ENCODE measurements at places on chromosomes 2 and 18.

DNA sequence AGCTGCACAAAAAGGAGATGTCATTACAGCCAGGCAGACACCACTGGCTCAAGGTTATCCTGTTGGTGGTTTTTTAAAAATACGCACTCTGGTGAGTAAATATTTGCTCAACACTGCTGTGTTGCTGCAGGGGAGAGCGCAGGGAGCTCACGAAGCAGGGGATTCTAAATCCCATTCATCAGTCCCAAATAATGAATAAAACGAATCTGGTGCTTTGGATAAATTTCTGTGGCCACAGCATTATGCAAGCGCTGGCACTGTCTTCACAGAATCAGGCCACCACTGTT is 256.2 kb downstream of the HDAC4 start:
- no peak for DNase-seq

DNA sequence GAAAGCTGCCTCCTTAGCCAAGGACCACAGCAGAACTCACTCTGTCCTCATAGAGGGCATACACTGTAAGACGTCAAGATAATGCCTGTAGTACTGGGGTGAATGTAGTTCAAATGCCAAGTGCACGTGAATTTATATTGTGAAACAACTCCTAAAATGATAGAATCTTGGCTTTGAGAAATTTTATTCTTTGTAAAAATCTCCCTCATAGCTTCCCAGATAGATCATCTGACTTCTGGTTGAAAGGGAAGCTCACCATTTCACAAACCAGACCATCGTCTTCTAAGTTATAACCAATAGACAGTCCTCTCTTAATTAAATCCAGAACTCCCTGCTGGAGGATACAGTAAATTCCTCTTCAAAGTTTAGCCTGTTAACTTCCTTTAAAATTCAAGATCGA is 110.9 kb upstream of the MSTN start:
- no peak for DNase-seq

- no peak for DNase-seq
Observed at GRCh38 chr2:118846953-118847761, at the start of gene EN1. Gene EN1, minus strand, starts transcription at chr2:118847648. Its CDS starts 481 bp downstream, at chr2:118847167.

DNA sequence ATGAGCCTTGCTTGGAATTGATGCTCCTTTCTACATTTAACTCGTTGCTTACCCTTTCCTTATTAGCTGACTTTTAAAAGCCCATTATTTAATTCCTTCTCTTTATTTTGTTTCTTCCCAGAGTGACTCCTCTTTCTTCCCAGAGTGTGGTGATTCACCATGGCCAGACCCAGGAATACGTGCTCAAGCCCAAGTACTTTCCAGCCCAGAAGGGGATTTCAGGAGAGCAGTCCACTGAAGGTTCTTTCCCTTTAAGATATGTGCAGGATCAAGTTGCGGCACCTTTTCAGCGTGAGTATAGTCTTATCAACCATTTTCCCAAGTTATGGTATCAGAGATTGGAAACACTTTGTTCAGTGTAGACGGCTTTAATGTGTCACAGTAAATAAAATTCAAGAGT is 163.7 kb downstream of the LTBP1 start:
- DNase-seq = no peak

GRCh38 chr18:62289047-62289446 is 36.1 kb upstream of the TNFRSF11A start:
- no peak for DNase-seq

- DNase-seq = no peak
Observed at GRCh38 chr2:224657349-224657748, 58.8 kb downstream of the CCDC195 start.

GRCh38 chr2:150994076-150994475 is 267.6 kb downstream of the RBM43 start:
- no peak for DNase-seq

- no peak for DNase-seq
Observed at GRCh38 chr2:205680903-205681302, 1.4 kb upstream of the NRP2 start.

- DNase-seq = no peak
Observed at GRCh38 chr18:33611525-33612135, 33.6 kb downstream of the ASXL3 start.

- no peak for DNase-seq
Observed at GRCh38 chr2:187054501-187055319, 205.7 kb upstream of the ZSWIM2 start.

- no peak for DNase-seq
Observed at GRCh38 chr2:188024811-188025210, 266.9 kb upstream of the GULP1 start.

- DNase-seq = no peak
Observed at GRCh38 chr18:41940506-41941215, 14.4 kb upstream of the PIK3C3 start.

- DNase-seq = no peak
Observed at GRCh38 chr2:240806006-240806405, 14.0 kb downstream of the KIF1A start.

- DNase-seq = no peak
Observed at GRCh38 chr2:240202586-240202985, 62.1 kb upstream of the OTOS start.

- no peak for DNase-seq
Observed at GRCh38 chr2:15169326-15170069, 391.6 kb downstream of the NBAS start.

DNA sequence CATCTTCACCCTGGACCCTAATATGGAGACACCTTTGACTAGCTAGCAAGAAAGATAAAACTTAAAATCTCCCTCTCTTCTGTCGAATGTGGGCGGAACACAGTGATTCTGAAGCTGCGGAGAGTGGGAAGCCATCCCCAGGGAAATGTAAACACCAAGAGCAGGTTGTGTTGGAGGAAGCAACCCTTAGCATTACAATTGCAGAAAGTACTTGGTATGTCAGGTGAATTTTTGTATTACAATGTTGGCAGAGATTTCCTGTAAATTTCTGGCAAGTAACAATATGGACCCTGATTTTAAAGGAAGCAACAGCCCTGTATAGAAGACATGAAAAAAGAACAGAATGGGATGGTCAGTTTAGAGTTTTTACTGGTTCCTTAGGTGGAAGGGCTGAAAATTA is 35.8 kb downstream of the TSN start:
- no peak for DNase-seq

GRCh38 chr2:134232868-134233727 is 20.8 kb upstream of the MGAT5 start:
- no peak for DNase-seq

Data from NCI-H2081 treated with DMSO at 0.1 percent for 48 hours (cell line).